ENCODE measurements at places on chromosomes 6 and 20.

DNA sequence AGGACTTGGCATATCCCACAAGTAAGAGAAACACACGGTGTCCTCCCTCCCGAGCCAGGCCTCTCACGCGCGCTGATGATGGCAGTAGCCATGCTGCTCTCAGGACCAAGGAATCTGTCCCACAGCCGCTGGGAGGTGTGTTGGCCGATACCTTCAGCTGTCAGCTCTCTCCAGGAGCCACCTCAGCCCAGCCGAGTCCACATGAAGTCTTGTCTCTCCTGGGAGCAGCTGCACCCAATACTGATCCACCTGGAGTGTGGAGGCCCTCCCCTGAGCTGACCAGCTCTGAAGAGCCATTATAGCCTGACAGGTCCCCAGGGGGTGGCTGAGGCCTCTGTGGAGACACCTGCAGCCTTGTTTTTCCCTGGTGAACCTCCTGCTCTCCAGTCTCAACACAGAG is 23.8 kb upstream of the NXT1 start:
- DNase-seq, result no peak

DNA sequence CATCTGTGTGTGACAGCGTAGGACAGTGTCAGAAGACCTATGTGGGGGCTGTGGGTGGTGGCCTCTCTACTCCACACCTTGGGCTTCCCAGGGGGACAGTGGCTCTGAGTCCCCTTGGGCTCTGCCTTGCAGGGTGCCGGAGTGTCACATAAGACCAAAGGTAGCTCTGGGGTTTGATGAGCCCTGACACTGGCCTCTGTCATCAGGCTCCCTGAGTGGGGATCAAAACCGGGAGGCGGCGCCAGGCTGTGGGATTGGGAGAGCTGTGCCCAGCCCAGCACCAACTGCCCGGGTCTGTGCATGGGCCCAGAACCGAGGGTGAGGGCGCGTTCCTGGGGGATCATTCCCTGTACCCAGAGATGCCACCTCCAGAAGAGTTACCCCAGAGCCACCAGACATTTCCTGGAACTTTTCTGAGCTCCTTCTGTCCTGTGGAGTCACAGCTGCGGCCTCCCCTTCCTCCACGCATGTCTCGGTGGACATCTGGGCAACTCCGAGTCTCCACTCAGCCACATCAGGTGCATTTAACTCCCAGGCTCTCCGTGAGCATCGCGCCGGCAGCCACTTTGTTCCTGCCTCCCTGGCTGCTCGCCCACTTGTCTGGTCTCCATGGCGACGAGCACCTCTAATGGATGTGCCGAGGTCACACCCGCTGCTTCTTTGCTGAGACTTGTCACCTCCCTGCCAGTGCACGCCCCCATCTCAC is 94.7 kb downstream of the TMEM242 start:
- no peak for DNase-seq

DNA sequence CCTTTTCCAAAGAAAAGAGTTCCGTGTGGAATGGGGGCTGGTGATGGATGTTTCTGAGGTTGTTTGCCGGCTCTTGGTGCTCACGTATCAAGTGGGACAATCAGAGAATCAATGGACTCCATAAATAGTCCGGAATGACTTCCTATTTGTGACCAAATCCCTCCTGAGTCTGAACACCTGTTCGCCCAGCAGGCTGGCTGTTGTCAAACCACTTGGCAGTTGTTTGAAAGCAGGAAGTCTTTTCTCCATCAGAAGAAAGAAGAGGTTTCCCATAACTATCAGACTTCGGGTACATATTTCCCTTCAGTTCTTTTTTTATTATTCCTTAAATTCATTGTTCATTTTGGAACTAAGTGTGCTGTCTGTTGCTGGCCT is 154.7 kb upstream of the RIN2 start:
- no peak for DNase-seq

GRCh38 chr6:10309457-10310329 is 105.2 kb downstream of the TFAP2A start:
- DNase-seq, result no peak

DNA sequence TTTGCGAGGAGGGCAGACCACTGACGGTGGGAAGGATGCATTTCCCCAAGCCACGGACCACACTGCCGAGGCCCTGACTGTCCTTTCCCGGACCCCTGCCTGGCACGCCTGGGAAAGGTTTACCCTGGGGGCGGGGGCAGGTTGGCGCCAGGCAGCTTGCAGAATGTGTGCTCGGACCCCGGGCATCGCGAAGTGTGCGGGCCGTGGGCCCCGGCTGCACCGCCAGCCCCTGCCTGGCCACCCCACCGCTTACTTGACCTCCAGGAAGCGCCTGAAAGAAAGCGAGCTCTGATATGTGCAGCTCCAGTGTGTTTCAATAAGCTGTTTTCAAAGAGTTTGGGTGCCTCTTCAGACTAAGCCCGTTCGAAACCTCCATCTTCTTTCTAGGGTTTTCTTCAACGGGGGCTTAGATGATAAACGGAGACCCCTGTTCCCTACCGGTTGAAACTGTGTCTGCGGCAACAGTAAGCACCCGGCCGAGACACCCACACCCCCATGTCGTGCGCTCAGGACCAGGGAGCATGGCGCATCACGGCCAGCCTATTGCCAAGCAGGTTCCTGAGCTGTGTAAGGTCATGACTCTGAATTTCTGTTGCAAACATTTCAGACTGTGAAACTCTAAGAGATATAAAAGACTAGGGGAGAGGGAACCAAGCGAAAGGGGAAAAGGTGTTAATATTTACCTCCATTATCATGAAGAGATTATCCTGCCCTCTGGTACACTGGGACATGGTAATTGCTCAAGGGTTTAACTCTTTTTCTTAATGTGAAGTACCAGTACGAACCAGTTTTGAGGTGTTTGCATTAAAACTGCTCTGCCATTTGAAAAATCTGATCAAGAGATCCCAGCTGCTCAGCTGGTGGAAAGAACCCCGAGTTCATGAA is 231.2 kb upstream of the FOXQ1 start:
- no peak for DNase-seq

GRCh38 chr6:70823651-70824050 is 133.2 kb downstream of the B3GAT2 start:
- DNase-seq, result no peak

DNA sequence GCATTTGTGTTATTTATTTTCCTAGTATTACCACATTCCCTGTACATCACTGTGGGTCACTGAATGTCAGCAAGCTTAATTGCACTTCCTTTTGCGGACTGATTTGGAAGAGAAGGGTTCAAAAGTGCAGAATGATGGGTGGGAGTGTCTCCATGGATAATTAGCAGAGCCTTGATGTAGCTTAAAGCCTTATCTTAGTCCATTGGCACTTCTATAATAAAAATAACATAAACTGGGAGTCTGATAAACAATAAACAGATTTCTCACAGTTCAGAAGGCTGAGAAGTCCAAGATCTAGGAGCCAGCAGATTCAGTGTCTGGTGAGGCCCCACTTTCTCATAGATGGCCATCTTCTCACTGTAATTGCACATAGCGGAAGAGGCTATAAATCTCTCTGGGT is 501.1 kb upstream of the POU3F2 start:
- DNase-seq, result no peak

DNA sequence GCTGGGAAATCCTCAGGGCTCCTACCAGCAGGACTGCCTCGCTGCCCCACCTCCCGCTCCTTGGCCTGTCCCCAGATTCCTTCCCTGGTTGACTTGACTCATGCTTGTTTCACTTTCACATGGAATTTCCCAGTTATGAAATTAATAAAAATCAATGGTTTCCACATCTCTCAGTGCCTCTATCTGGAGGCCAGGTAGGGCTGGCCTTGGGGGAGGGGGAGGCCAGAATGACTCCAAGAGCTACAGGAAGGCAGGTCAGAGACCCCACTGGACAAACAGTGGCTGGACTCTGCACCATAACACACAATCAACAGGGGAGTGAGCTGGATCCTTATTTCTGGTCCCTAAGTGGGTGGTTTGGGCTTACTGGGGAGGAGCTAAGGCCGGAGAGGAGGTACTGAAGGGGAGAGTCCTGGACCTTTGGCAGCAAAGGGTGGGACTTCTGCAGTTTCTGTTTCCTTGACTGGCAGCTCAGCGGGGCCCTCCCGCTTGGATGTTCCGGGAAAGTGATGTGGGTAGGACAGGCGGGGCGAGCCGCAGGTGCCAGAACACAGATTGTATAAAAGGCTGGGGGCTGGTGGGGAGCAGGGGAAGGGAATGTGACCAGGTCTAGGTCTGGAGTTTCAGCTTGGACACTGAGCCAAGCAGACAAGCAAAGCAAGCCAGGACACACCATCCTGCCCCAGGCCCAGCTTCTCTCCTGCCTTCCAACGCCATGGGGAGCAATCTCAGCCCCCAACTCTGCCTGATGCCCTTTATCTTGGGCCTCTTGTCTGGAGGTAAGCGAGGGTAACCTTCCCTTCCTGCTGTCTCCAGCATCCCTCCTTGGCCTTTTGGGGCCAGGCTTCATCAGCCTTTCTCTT is at the start of gene CFB:
TSS of gene CFB (plus strand) at position 589 of the 863 bp plus-strand sequence. CDS start at position 716, 127 bp downstream.
- DNase-seq, result no peak

GRCh38 chr6:37576336-37576737 is 76.6 kb upstream of the CCDC167 start:
- no peak for DNase-seq

DNA sequence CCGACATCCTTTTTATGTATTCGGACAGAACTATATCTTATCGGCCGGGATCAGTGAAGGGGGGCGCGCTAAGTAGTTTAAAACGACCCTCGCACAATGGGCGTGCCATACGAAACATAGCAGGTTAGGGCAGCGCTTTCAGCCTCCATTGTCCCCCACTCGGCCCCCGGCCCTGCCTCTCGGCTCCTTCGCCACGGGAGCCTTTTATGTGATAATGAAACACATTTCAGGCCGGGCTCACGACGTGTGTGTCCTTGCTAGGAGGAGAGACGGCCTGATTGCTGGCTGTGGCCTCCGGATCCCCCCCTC is 5.3 kb downstream of the FOXA2 start:
- no peak for DNase-seq

DNA sequence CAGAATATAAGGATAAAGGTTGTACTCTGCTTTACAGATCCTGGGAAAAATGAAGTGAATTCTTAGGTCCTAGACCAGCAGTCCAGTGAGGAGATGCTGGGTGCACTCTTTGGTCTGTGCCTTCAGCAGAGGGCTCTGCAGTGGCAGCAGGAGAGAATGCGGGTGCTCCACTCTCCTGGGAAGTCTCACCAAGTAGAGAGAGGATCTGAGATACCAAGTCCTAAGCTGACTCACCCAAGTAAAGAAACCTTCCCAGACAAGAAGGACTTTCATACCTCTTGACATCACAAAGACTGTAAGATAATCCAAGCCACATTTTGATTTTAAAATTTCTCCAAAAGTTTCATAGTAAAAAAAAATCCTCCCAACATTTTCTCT is 116.9 kb upstream of the EMILIN3 start:
- DNase-seq, result no peak

DNA sequence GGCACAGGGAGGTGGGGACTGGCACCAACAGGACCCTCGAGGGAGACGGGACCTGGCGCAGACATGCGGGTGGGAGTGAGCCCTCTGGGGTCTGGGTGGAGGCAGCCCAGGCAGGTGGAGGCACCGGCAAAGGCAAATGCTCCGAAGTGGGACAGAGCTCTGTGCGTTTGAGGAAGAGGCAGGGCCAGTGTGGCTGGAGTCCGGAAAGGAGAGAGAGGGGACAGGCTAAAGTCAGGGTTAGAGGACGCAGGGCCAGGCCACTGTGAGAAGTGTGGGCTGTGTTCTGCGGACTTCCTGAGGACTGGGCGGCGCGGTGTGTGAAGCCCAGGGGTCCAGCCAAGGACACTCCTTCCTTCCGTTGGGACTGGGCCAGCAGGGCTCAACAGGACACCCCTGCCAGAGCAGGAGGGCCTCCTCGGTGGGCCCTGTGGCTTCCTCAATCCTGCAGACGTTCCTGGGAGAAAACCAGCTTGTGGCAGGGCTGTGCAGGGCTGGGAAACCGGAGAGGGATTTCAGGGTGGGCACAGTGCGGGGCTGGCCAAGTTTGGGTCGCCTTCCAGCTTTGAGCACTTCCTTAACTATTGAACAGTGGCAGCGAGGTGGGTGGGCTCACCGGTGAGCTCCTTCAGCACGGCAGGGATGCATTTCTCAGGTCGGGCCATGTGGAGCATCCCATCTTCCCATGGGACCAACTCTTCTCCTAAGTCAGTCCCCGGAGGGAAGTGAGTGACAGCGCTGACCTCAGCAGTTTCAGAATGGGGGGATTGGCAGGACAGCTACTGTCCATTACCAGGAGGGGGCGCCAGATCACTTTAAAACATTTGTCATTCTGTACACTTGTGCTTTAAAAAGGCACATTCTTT is 22.5 kb downstream of the MOCS3 start:
- DNase-seq, result peak; percentile 76

DNA sequence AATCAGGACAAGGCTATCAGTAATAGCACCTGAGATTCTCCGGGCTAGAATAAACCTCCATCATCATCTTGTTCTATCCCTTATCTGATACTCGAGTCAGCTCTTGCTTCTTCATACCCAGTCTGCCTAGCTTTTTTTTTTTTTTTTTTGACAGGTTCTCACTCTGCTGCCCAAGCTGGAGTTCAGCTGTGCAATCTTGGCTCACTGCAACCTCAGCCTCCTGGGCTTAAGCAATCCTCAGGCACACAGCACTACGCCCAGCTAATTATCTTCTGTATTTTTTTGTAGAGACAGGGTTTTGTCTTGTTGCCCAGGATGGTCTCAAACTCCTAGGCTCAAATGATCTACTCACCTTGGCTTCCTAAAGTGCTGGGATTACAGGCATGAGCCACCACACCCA is 19.5 kb downstream of the SRSF6 start:
- DNase-seq, result no peak

GRCh38 chr20:50794846-50795634 is at the start of gene BCAS4:
TSS of gene BCAS4 (plus strand) at chr20:50795061. CDS start at chr20:50795084, 23 bp downstream.
- DNase-seq, result peak; percentile 85

DNA sequence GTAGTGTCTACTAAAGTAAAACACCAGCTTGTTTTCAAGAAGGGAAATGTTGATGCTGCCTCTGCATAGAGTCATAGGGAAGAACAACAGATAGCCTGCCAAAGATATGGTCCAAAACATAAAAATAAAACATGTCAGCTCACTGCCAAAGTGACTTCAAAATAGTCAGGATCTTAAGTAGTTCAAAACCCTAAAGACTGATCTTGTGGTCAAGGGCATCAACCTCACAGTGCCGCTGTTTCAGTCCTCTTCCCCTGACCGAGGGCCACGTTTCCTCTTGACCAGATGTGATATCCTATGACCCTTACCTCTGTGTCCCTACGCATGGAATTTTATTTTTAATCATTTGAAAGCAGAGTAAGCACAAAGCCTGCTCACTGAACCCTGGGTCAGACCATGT is 104.2 kb upstream of the CNKSR3 start:
- no peak for DNase-seq

- DNase-seq, result no peak
These were observed 152.3 kb downstream of the ZDHHC14 start for GRCh38 chr6:157533048-157533871.

- no peak for DNase-seq
These were observed 1190.5 kb upstream of the EYS start for GRCh38 chr6:66897576-66897975.

Measured in CD4-positive, alpha-beta T cell treated with Interleukin-6 for 4 hours (primary cell).